ENCODE measurements at places on chromosomes 4 and X.

GRCh38 chrX:19886375-19886774 lies 1.0 kb downstream of the SH3KBP1 start:
- DNase-seq: no peak

DNA sequence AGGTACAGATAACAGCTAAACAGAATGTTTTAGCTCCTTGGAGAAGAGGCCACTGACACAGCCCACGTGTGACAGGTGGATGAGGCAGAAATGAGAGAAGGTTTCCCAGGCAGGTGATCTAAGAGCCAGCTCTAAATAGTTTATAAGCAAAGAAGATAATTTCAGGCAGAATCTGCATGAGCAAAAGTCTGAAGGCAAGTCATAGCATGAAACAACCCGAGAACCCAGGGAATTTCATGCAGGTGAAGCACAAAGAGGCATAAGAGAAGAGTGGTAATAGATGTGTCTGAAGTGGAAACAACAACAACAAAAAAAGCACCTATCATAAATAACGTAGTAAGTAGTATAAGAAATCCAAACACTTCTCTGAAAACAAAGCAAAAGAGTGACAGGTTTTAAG lies 275.8 kb upstream of the CPEB2 start:
- no peak for DNase-seq

GRCh38 chr4:144614850-144615585 lies 30.9 kb upstream of the HHIP start:
- DNase-seq: no peak

DNA sequence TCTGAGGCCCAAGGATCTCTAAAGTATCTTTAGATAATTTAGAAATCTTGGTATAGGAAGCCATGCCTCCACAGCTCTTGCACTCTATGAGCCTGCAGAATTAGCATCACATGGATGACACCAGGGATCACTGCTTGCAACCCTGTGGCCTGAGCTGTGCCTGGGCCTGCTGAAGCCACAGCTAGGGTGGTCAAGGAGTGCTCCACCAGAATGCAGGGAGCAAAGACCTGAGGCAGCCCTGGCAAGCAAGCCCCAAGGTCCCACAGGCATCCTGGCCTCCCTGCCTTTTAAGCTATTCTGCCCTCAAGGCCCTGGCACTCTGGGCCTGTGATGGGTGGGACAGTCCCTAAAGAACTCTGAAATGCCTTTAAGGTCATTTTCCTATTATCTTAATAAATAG lies 105.2 kb upstream of the NALF2 start:
- no peak for DNase-seq

- no peak for DNase-seq
Measured at GRCh38 chrX:39757971-39758370, 339.8 kb downstream of the BCOR start.

GRCh38 chrX:150773634-150774033 lies 80.4 kb downstream of the MTMR1 start:
- no peak for DNase-seq

DNA sequence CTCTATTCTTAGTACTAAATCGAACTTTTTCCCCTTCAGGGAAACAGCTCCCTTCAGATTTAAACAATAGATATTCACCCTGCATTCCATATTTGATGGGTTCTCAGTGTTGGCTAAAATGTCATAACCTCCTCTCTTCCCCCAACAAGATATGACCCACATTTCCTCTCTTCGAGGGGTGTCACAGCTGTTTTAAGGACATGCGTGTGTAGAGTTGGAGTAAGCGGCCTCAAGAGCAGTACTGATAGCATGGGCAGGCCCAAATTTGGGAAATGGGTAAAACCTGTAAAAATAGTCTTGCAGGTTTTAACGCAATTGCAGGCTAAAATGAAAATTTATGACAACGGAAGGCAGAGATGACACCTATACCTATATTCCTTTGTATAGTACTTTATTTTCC lies 28.7 kb downstream of the SAT1 start:
- DNase-seq: no peak

DNA sequence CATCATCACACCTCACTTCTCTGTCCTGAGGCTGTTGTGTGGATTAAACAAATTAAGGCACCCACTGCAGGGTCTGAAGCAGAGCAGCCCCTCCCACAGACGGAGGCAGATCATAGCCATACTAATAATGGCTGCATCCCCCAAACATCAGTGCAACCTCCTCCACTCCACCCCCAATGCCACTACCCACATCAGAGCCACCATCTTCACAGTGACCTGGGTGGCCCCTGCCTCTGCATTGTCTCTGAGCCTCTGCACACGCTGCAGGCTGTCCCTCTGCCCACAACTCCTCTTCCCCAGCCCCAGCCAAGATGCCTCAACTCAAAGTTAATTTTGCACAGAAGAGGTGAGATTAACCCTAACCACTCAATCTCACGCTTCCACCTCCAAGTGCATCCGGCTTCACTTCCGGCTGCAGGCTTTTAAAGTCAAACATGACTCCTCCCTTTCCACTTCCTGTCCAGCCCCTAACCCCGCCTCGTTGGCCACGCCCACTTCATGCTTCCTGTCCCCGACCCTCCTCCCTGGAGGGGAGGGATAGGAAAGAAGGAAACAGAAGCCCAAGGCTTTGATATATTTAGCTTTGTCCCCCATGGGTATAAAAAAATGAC lies 22.7 kb downstream of the JAKMIP1 start:
- DNase-seq: no peak

DNA sequence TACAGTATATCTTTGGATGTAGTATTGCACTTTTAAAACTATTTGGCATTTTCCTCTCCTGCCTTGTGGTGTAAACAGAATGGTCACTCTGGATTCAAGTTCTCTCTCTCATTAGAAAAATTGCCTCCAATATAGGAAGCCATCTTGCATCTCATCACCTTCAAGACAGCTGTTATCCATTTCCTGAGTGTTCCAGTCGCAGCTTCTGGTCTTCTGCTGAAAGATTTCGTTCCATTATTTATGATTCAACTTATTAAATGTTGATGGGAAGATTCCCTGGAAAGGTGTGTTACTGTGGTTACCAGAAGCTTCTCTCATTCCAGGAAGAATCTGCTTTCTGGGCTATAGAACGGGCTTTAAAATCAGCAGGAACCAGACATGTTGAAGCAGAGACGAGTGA lies 568.3 kb upstream of the SLIT2 start:
- no peak for DNase-seq

DNA sequence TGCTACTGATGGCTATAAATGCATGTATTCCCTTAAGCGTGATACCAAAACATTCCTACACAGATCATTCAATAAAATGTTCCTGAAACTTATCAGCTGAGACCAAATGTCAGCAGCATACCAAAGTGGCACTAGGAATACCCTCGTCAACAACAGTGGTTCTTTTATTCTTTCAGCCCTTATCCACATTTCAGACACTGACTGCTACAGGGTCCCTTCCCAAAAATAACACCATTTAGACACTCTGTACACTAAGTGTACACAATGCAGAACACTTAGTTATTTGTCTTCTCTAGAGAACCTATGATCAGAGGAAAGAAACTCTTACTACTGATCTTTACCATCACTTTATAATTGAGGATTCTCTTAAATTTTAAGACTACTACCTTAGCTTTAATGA lies 94.1 kb downstream of the ATRX start:
- DNase-seq: no peak

GRCh38 chr4:7964890-7965662 lies 25.4 kb upstream of the AFAP1 start:
- peak; percentile 56 for DNase-seq

DNA sequence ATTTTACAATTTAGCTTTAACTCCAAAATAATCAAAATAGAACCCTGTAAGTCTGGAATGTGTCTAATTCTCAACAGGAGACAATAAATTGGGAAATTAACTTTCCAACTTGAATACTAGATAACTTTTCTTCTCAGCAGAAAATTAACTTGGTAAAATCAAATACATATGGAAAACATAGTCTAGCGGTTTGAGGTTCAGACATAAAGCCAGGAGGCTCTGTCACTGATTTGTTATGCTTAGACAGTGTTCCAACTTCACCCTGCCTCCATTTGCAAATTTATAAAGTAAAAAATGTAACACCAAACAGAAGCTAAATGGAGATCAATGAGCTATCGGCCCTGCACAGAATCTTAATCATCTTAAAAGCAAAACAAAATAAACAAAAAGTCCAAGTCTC lies 46.3 kb downstream of the TBCK start:
- no peak for DNase-seq

GRCh38 chr4:121177246-121178137 lies 13.4 kb upstream of the TNIP3 start:
- peak; percentile 32 for DNase-seq

- DNase-seq: peak; percentile 56
Measured at GRCh38 chr4:95531141-95531540, 17.6 kb downstream of the UNC5C start.

- DNase-seq: no peak
Measured at GRCh38 chrX:112785344-112785743, 55.3 kb downstream of the AMOT start.

GRCh38 chr4:53378171-53378482 lies 686 bp downstream of the FIP1L1 start:
- DNase-seq: no peak

DNA sequence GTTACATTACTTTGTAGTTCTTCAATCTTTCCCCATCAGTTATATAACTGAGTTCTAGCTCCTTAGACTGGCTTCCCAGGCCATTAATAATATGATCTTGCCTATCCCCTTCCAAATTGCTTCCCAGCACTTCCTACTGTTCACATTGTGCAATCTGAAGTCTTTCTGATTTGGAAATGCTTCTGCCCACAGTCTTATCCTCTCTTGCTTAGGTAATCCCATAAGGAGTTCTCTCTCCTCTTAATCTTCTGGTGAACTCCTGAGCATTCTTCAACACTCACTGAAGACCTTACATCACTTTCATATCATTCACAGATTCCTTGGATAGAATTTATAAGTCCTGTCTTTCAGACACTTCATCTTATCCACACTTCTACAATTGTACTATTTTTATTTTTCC lies 132.7 kb upstream of the TTC29 start:
- no peak for DNase-seq

DNA sequence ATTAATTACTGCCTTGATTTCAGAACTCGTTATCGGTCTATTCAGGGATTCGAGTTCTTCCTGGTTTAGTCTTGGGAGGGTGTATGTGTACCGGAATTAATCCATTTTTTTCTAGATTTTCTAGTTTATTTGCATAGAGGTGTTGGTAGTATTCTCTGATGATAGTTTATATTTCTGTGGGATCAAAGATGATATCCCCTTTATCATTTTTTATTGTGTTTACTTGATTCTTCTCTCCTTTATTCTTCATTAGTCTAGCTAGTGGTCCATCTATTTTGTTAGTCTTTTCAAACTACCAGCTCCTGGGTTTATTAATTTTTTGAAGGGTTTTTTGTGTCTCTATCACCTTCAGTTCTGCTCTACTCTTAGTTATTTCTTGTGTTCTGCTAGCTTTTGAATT lies 32.1 kb downstream of the CDX4 start:
- DNase-seq: no peak

DNA sequence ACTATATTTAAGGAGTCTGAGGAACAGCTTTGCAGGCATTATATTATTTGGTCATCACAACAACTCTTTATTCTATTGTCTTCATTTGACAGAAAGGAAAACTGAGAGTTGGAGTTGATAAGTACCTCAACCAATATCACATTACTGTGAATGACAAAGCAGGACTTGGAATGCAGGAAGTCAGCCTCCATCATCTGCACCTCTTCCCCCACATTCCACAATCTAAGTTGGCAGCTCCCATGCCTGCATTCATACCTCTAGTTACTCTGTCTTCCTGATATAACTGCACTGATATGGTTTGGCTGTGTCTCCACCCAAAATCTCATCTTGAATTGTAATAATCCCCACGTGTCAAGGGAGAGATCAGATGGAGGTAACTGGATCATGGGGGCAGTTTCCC lies 356.7 kb downstream of the GALNTL6 start:
- DNase-seq: no peak

DNA sequence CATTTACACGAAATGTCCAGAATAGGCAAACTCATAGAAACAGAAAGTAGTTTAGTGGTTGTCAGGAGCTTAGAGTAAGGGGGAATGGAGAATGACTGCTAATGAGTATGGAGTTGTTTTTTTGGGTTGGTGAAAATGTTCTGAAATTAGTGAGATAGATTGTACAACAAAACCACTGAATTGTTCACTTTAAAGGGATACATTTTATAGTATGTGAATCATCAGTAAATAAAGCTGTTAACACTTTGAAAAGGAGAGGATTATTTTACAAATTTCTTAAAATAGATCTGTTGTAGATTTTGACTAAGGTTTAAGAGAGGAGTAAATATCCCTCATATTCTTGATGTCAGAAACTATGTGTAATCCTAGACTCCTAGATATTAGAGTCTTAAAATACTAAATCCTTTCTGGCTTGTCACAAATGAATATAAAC lies 82.7 kb downstream of the RAPGEF2 start:
- DNase-seq: no peak

DNA sequence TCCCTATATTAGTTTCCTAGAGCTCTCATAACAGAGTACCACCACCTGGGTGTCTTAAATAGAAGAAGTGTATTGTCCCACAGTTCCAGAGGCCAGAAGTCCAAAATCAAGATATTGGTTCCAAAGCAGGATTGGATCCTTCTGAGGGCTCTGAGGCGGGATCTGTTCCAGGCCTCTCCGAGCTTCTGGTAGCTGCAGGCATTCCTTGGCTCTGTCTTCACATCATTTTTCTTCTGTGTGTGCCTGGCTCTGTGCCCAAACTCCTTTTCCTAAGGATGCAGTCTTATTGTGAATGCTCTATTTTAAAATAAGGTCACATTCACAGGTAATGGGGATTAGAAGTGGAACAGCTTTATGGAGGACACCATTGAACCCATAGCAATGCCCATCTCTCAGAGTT lies 253.7 kb upstream of the TAPT1 start:
- DNase-seq: no peak

- DNase-seq: no peak
Measured at GRCh38 chrX:11665168-11666111, at the start of gene ARHGAP6. ARHGAP6 (minus strand) TSS chrX:11665920; CDS start chrX:11664828, 1,092 bp downstream.

- no peak for DNase-seq
Measured at GRCh38 chrX:78437621-78438020, 110.2 kb upstream of the CYSLTR1 start.

- no peak for DNase-seq
Measured at GRCh38 chrX:9293903-9294302, 171.0 kb upstream of the TBL1X start.

DNA sequence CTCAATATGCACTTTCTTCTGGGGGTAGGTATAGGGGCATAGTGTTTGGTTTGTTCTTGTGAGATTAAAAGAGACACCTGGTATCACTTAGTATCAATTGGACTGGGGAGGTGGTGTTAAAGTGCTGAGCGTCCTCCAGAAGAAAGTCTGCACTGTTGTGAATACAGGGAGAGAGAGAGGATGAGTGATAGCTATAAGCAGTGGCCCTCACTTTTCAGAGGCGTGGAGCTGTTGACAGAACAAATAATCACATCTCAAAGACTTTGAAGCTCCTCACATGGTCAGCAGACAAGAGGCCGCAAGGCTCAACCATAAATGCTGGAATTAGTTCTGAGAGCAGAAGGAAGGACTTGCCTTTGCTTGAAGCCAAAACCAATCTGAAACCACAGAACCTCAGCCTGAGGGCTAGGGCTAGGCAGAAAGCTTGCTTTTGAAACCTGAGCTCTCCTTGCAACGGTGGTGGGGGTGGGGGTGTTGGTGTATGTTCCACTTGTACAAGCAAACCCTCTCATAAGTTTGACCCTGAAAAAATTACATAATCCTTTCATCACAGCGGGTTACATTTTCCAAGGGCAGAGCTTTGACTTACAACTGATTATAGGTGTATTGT lies 123.2 kb upstream of the SCML1 start:
- no peak for DNase-seq

Measured in common myeloid progenitor, CD34-positive (primary cell).